ENCODE measurements at places on chromosomes 12 and 14.

GRCh38 chr14:95662376-95663186 is 23.6 kb upstream of the TCL1B start:
- DNase-seq: no peak

GRCh38 chr14:99792551-99793212 is 531 bp upstream of the EML1 start:
- DNase-seq: peak; percentile 43

GRCh38 chr14:100893228-100893601 is 10.3 kb downstream of the RTL1 start:
- DNase-seq: no peak

DNA sequence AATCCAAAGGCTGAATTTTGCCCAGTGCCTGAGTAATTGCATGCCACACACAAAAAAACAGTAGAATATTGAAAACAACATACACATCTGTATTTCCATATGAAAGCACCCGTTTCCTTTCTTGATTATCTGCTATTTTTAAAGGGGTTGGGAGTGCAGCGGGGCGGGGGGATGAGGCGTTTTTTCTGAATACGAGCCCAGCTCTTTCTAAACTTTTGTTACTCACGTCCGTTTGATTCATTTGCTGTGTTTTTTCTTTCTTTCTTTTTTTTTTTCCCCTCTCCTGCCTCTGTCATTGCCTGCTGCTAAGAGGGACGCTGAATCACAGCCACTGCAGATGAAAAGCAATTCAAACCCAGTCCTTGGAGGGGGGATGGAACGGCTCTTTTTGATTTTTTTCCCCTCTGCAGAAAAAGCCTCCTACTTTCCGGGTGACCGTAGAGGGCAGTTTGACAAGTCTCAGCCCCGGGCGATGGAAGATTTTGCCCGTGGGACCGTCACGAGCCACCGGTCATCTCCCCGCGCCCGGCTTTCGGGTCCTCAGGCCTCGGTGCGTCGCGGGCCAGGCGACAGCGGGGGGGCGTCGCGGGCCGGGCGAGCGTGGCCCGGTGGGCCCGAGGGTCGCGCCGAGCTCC is 572 bp upstream of the RASSF8 start:
- DNase-seq: no peak

DNA sequence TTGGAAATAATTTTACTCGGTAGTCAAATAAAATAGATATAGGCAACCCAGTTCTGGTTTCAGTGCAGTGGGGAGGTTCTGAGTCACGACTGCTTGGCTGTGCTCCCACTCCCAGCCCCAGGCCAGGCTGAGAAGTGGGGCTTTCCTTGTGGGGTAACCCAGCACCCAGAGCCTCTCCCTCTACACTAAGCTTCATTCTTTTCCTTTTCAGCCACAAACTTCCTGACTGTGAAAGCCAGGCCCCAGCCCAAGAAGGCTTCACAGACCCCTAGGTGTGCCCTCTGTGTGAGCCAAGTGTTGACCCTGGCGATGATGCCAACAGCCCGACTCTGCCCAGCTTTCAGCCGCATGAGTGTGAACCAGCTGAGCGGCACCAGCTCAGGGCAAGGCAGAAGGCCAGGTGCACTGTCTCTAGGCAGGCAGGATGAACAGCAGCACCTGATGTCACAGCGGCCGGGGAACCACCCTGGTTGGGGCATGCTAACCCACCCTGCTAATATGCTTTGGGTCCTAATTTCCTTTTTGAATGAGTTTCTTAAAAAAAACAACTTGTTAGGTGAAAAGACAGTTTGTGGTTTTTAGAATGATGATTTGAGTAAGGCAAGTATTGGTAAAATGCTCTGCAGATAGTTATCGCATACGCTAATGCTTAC is 42.2 kb upstream of the ATP23 start:
- no peak for DNase-seq

DNA sequence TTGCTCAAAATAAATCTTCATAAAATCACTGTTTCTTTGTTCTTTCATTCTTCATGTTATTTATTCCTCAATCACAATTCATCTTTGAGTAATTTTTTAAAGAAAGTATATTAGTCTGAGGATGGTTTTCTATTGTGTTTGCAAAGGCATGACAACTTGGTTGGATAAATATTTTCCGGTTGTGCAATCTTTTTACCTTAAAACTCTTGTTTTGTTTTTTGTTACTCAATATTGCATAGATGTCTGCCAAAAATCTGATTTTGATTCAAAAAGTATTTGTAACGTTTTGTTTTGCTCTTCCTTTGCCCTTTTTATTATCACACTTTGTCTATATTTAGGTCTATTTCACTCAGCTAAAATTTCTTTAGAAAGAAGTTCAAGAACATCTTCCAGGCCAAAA is 86.2 kb upstream of the SYT1 start:
- DNase-seq: no peak

GRCh38 chr12:121222847-121223246 is 12.9 kb downstream of the P2RX4 start:
- DNase-seq: no peak

DNA sequence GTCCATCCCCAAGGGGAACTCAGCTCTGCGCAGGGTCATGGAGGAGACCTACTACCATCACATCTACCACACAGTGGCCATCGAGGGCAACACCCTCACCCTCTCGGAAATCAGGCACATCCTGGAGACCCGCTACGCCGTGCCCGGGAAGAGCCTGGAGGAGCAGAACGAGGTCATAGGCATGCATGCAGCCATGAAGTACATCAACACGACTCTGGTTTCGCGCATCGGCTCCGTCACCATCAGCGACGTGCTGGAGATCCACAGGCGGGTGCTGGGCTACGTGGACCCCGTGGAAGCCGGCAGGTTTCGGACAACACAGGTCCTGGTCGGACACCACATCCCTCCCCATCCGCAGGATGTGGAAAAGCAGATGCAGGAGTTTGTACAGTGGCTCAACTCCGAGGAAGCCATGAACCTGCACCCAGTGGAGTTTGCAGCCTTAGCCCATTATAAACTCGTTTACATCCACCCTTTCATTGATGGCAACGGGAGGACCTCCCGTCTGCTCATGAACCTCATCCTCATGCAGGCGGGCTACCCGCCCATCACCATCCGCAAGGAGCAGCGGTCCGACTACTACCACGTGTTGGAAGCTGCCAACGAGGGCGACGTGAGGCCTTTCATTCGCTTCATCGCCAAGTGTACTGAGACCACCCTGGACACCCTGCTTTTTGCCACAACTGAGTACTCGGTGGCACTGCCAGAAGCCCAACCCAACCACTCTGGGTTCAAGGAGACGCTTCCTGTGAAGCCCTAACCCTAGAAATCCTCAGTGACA is 3.8 kb downstream of the FICD start:
- DNase-seq: no peak

DNA sequence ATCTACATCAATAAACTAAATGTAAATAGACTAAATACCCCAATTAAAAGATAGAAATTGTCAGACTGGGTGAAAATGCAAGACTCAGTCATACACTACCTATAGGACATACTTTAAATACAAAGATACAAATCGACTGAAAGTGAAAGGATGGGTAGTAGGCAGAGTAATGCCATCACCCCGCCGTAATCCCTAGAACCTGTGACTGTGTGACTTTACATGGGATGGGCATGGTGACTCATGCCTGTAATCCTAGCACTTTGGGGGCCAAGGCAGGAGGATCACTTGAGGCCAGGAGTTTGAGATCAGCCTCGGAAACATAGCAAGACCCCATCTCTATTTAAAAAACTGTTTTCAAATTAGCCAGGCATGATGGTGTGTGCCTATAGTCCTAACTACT is 2.6 kb upstream of the EVL start:
- DNase-seq: no peak

- DNase-seq: no peak
These were observed 537.6 kb upstream of the TMEM132C start for GRCh38 chr12:127729381-127729780.

GRCh38 chr14:53957739-53958138 is 1.1 kb upstream of the BMP4 start:
- no peak for DNase-seq

DNA sequence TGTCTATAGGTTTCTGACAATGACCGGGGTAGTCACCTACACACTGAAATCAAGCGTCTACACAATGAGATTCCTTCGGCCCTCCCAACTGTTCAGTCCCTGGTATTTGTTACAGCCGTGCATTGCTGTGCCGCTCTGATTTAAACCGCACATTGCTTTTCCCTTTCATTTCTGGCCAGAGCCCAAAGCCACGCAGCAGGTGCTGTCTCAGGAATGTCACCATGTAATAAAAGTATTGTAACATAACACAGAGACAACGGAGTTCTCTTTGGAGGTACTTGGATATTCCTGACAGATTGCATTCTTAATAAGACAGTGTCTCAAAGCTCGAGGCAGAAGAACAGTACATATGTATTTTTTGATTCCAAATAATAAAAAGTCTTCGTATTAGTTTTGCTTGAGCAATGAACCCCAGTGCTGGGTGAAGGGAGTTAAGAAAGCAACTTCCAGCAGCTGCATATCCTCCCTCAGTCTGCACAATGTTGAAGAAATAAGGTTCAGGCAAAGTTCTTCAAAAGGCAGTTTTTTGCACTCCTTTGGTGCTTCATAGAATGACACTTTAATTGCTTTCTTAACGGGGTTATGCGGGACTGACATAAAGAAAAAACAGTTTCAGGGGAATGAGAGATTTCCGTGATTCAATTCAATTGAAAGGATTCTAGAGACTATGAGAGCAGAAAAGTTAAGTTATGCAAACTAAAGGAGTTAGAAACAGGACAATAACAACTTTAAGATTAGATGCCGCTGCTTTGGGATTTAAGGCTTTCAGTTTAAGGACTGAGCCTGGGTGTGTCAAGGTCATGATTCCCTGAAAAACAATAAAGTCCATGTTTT is 288.7 kb upstream of the FLRT2 start:
- DNase-seq: no peak

- DNase-seq: no peak
These were observed 1.2 kb downstream of the LMO3 start for GRCh38 chr12:16604596-16605252.

GRCh38 chr12:13197526-13198143 is 1.1 kb downstream of the EMP1 start:
- DNase-seq: peak; percentile 87

DNA sequence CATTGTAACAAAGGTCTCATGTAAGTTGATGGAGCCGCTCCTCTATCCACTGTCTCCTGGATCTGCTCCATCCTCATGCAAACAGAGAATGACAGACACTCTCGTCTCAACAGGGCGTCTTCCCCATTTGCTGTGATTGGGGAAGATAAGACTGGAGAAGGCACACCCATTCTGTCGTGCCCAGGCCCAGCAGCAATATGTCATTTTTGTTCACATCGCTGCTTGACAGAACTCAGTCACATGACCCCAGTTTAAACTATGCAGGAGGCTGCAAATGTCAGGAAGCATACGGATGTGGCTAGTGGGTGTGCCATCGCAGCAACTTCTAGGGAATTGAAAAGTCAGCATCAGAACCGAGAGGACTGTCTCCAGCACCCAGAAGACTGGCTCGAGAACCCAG is 290.5 kb downstream of the TMEM132D start:
- no peak for DNase-seq

- DNase-seq: no peak
These were observed 37.5 kb upstream of the KRR1 start for GRCh38 chr12:75548879-75549278.

- DNase-seq: peak; percentile 99
These were observed 15.5 kb downstream of the FOS start for GRCh38 chr14:75293920-75294648.

DNA sequence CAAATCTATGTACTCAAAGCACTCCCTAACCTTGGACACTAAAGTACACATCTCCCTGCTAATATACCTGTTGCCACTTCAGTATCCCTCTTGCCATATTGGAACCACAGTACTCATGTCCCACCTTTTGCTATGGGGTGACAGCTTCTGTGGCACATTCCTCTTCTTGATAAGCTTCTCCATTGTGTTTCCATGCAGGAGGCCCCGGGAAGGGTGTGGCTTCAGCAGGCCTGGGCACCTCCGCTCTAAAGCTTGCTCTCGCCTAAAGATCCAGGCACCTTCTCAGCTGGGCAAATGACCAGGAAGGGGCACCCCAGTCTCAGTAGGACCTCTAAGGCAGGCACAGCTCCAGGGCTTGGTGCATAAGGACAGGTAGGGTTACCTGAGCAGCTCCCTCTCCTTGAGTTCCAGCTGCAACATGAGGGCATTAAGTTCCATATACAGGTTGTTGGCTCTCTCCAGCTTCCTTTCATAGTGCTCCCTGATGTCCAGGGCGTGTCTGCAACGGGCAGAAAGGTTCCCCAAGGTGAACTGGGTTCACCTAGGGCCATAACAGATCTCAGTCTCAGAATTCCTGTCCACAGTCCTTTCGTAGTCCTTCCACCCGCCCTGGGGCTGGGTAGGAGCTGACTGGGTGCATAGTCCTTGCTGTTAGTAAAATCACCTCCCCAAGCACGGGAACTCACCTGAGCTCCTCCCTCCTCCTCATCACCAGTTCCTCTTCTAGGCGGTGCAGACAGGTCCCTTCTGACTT is 15.9 kb downstream of the MAP3K12 start:
- no peak for DNase-seq

- DNase-seq: no peak
These were observed 57.0 kb downstream of the BBS10 start for GRCh38 chr12:76290963-76291859.

DNA sequence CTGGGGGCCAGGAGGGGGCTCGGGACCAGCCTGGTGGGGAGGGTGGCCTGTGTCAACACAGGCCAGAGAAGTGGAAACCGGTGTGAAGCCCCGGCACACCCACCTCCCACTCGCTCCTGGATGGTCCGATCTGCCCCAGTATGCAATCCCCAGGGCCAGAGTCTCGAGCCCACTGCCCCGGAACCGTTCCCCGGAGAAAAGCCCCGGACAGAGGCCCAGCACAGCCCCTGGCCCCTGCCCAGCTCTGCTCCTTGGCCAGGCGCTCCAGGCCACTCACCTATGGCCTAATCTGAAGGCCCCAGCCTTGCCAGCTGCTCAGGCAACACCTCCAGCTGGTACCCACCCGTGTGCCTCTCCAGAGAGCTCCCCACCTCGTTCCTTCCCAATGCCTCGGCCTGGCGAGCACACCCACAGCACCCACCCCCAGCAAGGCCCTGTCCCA is 17.7 kb downstream of the AKT1 start:
- DNase-seq: no peak

- DNase-seq: no peak
These were observed 15.2 kb downstream of the MED6 start for GRCh38 chr14:70585231-70585630.

DNA sequence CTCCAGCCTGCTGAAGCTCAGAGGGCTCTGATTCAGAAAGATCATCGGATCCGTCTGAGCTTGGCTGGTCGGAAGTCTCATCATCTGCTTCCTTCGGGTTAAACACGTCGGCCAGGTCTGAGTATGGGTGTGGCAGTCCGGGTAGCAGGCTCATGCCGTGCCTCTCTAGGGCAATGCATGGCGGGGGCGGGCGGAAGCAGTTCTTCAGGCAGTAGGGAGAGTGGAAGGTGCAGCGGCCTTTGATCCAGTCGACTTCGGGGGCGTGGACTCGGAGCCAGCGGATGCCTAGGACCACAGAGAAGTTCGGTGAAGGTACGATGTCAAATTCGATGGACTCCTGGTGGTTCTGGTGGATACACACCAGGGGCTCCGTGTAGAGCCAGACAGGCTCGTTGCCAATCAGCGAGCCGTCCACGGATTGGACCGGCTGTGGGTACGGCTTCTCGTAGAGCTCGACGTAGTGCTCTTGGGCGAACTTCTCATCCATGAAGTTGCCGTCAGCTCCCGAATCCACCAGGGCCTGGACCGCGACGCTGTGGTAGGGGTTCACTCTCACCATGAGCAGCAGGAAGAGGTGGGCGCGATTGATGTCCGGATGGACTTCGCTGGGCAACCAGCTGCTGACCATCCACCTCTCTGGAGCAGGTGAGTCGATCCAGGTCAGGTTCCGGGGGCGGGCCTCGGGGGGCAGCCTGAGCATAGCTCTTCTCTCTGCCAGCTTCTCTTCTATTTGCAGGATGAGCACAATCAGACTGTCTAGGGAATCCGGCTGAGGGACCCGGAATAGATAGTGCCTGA is 20.3 kb downstream of the RTL1 start:
- DNase-seq: no peak
